ENCODE measurements at places on chromosomes 3 and 15.

DNA sequence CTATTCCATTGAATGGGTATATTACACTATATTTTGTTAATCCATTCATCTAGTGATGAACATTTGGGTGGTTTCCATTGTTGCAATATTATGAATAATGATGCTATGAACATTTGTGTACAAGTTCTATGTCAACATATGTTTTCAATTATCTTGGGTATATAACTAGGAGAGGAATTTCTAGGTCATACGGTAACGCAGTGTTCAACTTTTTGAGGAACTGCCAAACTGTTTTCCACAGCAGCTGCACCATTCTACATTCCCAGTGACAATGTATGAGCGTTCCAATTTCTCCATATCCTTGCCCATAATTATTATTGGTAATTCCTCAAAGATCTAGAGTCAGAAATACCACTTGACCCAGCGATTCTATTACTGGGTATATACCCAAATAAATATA lies 24.1 kb upstream of the RORA start:
- DNase-seq = no peak

GRCh38 chr3:154795582-154795981 lies 284.5 kb upstream of the MME start:
- DNase-seq = no peak

- no peak for DNase-seq
Measured at GRCh38 chr3:51721062-51721745, 14.3 kb downstream of the GRM2 start.

DNA sequence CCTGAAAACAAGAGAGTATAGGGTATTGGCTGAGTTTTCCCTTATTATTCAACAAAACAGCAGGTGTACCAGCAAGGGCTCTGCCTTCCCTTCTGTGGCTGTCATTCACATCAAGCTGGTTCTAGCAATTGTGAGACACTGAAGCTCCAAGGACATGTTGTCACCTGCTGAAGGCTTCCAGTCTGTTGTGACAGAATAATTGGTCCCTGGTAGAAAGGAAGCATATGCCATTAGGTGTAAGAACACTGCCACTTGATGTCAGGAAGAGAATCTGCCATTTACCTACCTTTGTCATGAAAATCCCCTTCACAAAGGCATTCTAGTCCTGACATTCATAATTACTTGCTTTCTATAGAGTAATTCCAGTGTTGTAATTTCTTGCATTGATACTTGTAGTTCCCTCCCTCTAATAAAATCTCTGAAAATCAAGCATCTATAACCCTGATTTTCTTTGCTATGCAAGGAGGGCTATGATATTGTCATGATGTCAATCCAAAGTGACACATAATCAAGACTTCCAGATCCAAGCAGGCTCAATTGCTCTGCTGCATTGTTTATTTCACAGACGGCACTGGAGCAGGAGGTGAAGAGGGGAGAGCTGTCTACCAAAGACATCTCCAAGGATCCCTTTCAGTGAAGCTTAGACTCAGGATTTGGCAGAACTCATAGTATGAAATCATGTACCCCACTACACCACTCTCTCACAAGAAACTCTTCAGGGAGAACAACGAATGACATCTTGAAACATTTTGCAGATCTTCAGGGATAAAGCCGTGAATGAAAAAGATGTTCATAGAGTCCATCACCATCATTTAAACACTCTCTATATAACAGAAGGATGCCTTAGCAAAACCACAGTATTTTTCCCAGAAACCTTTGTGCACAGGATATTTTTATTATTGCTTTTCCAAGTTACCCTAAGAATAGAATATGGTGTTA lies 425.3 kb downstream of the RBMS3 start:
- DNase-seq = no peak

- DNase-seq = no peak
Measured at GRCh38 chr3:73234354-73235014, 173.0 kb downstream of the EBLN2 start.

DNA sequence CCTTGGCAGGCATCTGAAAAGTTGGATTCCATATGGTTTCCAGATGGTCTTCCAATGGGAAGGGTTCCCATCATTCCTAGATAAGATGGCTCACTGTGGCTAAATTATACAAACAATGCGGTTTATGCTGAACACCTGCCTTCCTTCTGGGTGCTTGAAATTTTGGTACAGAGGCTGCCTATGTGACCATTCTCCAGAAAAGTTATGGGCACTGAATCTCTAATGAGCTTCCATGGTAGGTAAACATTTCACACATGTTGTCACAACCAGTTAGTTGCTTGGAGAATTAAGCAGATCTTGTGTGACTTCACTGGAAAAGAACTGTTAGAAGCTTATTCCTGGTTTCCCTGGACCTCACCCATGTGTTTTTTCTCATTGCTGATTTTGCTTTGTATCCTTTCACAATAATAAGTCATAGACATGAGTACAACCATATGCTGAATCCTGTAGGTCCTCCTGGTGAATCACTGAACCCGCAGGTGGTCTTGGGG lies 30.1 kb downstream of the PLOD2 start:
- DNase-seq = no peak

- no peak for DNase-seq
Measured at GRCh38 chr15:21267226-21267625, 173.1 kb downstream of the POTEB3 start.

DNA sequence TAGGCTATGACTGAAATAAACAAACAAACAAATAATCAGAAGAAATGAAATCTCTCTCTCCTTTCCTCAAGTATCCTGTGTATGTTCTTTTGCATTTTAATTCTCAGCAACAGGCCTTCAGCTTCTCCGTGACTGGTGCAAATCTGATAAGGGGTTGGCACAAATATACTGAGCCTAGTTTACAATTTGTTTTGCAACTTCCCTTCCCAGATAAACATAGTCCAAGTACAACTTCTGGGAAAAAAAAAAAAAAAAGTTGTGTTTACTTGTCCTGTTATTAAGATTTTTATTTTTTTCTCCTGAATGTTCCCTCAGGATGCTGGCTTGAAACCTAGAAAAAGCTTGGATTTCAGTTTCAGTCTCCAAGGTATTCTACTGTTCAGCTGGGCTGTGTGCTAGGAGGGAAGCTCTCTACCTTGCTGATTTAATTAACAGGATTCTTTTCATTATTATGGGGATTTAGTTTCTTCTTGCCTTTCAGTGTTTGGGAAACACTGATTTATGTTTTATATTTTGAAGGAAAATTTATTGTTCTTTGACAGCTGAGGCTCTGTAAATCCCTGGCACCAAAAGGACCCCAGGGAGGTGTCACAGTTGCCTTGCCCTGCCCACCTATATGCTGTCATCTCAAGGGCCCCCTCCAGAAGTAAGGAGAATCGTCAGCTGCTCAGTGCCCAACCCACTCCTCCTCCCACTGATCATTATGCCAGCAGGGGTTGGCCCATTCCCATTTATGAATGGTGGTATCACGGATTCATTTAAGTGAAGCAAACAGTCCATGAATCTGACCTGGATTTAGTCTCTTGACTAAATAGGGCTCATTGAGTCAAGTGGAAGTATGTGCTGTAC lies 185.2 kb downstream of the MEIS2 start:
- DNase-seq = no peak

- DNase-seq = no peak
Measured at GRCh38 chr15:85026304-85027032, 44.8 kb downstream of the PDE8A start.

DNA sequence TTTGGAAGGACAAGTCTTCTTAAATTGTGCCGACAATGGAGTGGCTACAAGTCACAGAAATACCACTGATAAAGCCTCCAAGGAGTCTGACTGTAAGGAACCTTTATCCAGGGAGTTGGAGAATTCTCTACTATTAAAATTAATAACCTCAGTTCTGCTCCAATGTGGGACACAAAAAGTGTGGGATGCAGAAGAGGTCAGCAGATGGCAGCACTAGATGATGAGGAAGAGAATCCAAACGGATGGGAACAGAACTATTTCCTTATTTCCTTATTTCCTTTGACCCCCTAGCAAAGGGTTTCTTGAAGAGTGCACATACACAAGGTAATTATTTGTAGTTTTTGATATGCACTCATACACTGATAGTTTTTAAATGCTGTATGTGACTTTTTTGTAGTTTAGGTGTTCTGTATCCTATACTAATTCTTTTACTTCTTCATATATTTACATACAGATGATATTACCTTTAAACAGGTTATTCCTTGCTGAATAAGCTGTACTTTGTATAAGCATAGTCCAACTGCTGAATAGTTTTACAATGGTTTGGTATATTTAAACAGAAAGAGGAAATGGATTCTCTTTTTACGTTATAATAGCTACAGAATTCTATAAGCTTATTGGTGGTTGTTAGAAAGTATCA lies 25.6 kb upstream of the NLGN1 start:
- no peak for DNase-seq

DNA sequence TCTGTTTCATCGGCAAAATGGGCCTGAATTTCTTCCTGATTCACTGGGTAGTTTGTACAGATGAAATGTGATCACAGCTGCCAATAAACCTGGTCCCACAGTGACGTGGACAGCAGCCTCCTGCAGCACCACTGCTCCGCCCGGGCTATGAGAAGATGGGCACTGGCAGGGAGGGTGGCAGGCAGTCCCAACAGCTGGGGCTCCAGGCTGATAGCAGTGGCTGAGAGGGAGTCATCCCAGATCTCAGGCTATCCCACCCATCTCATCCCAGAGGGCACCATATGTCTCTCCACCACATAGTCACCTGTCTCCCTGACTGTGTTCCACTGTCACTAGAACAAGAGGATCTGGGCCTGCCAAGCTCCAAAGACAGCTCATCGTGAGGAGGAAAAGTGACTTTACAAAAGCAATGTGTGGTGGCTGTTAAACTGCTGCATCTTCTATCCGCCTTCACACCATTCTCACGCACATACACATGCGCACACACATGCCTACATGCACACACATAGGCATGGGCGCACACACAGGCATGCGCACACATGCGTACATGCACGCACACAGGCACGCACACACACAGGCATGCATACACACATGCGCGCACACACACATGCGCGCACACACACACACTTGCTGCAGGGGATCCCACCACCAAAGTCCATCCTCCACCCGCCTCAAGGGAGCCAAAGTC lies 46.2 kb downstream of the RGMA start:
- DNase-seq = no peak

DNA sequence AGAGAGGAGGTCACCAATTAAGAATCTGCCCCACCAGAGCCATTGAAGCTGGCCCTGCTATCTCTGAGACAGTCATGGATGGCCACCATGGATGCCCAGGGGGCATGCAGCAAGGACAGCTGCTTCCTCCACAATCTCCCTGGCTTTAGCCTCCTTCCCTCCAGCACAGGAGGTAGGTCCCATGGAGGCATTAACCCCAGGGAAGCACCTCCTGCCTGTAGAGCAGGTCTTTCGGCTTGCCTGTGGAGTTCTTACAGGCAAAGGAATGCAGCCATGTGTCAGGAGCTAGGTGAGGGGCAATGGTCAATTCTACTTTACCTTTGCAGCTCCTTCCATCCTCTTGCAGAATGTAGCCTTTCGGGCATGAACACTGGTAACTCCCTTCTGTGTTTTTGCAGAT lies 93.8 kb downstream of the DUT start:
- DNase-seq = no peak

- DNase-seq = no peak
Measured at GRCh38 chr3:99658274-99658673, 19.9 kb downstream of the COL8A1 start.

GRCh38 chr3:174229916-174230315 lies 629.2 kb upstream of the NAALADL2 start:
- DNase-seq = no peak

DNA sequence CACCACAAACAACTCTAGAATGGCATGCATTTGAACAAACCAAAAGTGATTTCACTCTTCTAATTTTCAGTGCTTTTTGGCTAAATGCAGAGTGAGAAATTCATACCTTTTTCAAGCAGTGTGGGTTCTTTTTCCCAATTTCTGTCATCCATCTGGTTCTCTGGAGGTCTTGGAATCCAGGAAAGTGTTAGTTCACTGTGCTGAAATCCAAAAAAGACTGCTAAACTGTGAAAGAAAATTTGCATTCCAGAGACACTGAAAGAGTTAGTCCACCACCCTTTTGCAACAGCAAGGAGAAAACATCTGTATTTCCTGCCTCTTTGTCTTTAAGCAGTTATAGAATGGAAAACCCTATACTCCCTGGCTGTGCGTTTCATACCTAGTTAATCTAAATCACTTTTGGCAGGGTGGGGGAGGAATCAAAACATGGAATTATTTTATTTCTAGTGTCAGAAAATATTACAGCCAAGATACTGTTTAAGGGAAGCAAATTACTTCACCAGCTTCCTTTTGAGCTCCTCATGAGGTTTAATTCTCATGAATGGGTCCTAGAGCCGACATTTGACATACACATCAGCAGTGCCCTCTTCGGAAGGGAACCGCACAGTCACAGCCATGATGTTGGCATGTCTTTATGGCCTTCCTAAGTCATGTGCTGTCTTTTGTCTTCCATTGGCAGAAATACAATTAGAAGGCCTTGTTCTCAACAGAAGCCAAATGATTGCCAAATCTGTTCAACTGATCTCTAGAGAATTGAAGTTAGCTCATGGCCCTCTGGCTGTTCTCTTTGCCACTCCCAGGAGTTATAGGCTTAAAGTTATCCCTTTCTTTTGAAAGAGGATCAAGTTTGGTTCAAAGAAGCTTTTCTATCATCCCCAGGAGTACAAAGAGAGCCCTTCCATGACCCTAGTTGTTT lies 317.7 kb upstream of the TPRG1 start:
- DNase-seq = no peak

DNA sequence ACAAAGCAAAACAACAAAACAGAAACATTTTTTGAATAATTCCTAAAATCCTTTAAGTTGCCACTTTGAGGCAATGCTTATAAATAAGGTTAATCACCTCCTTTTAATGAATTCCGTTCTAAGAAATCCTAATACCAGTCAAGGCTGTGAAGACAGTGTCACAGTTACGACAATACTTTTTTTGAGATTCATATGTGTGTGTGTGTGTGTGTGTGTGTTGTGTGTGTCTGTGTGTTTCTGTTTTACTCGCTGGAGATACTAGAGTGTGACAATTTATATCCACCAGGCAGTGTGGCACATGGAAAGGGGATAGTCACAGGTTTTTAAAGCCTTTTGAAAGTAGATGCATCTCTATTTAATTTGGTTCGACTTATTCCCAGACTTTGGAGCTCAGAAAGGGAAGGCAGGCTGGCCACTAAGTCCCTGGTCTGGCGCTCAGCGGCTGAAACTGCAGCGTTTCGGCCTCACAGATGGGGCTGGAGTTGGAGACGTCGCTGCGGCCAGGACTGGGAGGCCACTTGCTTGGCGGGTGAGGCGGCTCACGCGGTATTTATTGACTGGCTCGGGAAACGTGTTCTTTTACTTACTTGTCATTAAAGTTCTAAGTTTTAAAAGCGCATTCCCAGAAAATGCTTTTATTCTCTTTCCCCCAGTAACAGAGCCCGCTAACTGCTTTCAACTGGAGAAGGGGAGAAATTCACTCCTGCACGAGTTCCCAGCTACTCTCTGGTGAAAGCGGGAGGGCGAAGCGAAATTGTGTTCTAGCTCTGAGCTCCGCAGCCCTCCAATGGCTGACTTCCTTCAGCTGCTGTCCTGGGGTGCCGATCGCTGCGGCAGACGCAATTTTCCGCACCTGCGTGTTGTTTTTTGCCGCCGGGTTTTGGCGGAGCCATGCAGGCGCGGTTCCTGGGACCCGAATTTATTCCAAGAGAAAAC lies 13.7 kb downstream of the ZIC1 start:
- DNase-seq = no peak

- DNase-seq = no peak
Measured at GRCh38 chr3:188941103-188941502, 230.7 kb upstream of the TPRG1 start.

GRCh38 chr3:51535146-51536019 lies 3.1 kb upstream of the RAD54L2 start:
- no peak for DNase-seq

- no peak for DNase-seq
Measured at GRCh38 chr3:19334120-19334519, 185.8 kb downstream of the KCNH8 start.

- DNase-seq = no peak
Measured at GRCh38 chr15:86054338-86054737, 25.3 kb upstream of the AGBL1 start.

GRCh38 chr3:57147071-57147470 lies 18.1 kb downstream of the IL17RD start:
- DNase-seq = no peak

Measured in immature natural killer cell (primary cell).